ENCODE measurements at places on chromosomes 3 and 15. TPM values are rescaled to one million over a fixed set of nuclear protein-coding genes. Genes with fewer than 3 reads are reported as not detected.

DNA sequence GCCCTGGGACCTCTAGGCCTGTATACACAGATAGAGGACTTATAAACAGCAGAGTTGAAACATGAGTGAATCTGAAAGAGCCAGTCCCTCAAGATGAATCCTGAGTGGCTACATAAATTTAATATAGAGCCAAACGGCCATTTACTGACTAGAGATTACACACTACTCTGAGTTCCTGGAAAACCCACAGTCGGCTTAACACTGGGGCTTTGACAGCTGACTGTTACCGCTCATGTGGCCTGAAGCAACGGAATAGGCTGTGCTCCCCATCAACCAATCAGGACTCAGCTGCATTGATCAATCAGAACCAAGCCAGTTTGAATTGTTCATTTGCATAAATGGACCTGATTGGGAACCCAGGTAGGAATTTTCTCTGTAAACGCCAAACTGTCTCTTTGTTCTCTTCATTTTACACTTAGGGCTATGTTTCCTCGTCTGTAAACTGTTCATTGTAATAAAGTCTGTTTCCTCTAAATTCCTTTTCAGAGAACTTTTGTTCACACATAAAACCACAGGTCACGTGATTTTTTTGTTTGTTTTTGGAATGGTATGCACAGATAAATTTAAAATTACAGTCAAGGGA lies 40.5 kb downstream of the CCNL1 start:
- no peak for DNase-seq
- no peak overlapping the region for H3K4me3 ChIP-seq
- H3K27me3 ChIP-seq, result peaks cover 2% of the 10 kb centered on the region
- H3K27ac ChIP-seq, result no peak overlapping the region
- peaks cover 3% of the 10 kb centered on the region for H3K36me3 ChIP-seq

- H3K4me1 ChIP-seq, result no peaks in the 10 kb centered on the region
- DNase-seq, result no peak
- H3K27me3 ChIP-seq, result no peaks in the 10 kb centered on the region
- no peaks in the 10 kb centered on the region for H3K36me3 ChIP-seq
- H3K4me3 ChIP-seq, result no peak overlapping the region
Measured at GRCh38 chr3:103295974-103296570, 861.3 kb downstream of the ZPLD1 start.

- no peaks in the 10 kb centered on the region for H3K36me3 ChIP-seq
- no peaks in the 10 kb centered on the region for H3K27me3 ChIP-seq
- DNase-seq, result no peak
Measured at GRCh38 chr3:112813016-112813415, 33.6 kb downstream of the CD200R1L start.

- peaks cover 30% of the 10 kb centered on the region for H3K4me1 ChIP-seq
- no peak overlapping the region for H3K4me3 ChIP-seq
- peaks cover 4% of the 10 kb centered on the region for H3K36me3 ChIP-seq
- DNase-seq, result no peak
Measured at GRCh38 chr15:67109141-67110034, 44.0 kb downstream of the SMAD3 start.

DNA sequence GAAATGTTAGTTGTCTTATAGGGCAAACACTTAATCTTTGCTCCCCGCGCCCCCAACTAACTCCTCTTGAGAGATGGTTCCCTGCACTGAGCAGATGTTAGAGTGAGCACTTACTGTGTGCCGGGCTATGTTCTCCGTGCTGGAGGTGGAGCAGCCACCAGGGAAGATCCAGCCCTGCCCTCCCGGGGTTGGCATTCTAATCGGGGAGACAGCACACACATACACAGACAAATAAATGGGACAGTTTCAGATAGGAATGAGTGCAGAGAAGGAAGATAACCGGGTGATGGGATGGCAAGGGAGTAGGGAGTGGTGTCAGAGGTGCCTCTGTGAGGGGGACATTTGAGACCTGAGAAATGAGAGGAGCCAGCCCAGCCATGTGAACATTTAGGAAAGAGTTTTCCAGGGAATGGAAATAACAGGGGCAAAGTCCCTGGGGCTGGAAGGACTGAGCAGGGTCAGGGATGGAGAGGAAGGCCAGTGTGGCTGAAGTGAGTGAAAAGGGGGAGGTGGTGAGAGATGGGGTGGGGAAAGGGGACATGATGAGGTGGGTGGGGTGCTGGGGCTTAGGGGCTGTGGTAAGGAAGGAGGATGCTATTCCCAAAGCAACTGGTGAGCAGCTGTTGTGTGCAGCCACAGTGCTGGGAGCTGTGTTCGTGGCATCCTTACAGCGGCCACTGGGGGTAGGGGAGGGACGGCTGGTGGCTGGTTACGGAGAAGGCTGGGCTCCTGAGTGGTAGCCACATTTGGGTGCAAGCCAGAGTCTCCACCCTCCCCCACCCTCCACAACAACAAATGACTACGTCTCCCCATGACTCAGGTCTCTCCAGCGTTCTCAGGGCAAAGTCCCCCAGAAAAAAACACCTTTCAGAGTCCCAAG lies 15.4 kb upstream of the FGD5 start:
- peaks cover 6% of the 10 kb centered on the region for H3K4me1 ChIP-seq
- peak overlapping the region; percentile 56 for H3K27ac ChIP-seq
- peaks cover 11% of the 10 kb centered on the region for H3K27me3 ChIP-seq

DNA sequence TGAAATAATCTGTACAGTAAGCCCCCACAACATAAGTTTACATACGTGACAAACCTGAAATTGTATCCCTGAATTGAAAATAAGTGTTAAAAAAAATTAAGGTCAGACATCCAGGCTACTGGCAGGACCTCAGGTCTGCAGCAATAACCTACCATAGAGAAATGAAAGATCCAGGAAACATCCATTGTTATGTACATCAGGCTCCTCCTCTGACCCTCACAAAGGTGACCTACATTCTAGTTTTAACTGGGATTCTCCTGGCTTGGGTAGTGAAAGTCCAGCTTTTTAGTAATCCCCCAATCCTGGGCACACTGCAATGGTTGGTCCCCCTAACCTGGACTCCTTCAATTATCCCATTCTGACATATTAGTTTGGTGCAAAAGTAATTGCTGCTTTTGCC lies 749.6 kb upstream of the LMCD1 start:
- H3K27ac ChIP-seq, result no peak overlapping the region
- H3K36me3 ChIP-seq, result no peaks in the 10 kb centered on the region
- no peaks in the 10 kb centered on the region for H3K4me1 ChIP-seq
- H3K4me3 ChIP-seq, result no peak overlapping the region

- no peak overlapping the region for H3K27ac ChIP-seq
- peak; percentile 59 for DNase-seq
- H3K27me3 ChIP-seq, result no peaks in the 10 kb centered on the region
- peaks cover 1% of the 10 kb centered on the region for H3K36me3 ChIP-seq
Measured at GRCh38 chr3:48429317-48429959, 448 bp downstream of the PLXNB1 start.

GRCh38 chr15:78950343-78950742 lies 5.5 kb upstream of the CTSH start:
- peaks cover 2% of the 10 kb centered on the region for H3K27me3 ChIP-seq
- H3K27ac ChIP-seq, result no peak overlapping the region
- no peak overlapping the region for H3K4me3 ChIP-seq
- no peaks in the 10 kb centered on the region for H3K36me3 ChIP-seq
- peaks cover 6% of the 10 kb centered on the region for H3K4me1 ChIP-seq

DNA sequence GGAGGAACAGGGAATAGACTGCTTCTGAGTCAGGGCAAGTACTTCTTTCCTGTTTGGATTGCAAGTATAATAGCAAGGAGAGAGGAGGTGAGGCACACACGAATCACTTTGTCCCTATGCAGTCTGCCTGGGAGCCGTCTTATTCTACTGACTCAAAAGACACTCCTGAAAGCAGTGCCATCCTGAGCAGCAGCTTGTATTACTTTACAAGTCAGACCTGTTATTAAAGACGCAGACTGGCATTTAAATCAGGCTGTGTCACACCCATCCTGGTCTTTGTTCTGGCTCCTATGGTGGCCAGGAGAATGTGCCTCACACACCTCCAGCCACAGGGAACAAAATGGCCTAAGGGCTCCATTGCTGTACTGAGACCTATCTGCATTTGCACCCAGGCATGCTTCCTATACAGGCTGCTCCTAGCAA lies 17.9 kb upstream of the SQOR start:
- no peak for DNase-seq
- H3K36me3 ChIP-seq, result no peaks in the 10 kb centered on the region
- no peaks in the 10 kb centered on the region for H3K4me1 ChIP-seq
- H3K4me3 ChIP-seq, result no peak overlapping the region

DNA sequence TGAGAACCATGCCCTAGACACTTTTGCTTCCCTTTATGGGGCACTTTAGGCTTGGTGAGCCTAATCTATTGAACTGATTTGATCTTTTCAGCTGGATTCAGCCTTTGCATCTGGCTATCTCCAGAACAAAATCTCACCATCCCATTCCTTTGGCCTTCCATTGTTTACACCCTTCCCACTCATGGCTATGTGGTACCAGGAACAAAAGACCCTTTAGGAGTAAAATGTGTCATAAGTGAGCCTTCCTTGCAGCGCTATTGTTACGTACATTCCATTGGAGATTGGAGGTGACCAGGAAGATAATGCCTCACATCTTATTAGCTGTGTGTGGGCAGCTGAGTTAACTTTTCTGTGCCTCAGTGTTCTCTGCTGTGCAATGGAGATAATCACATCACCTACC lies 188.4 kb downstream of the SATB1 start:
- peaks cover 19% of the 10 kb centered on the region for H3K27me3 ChIP-seq
- no peak overlapping the region for H3K27ac ChIP-seq
- no peak for DNase-seq

DNA sequence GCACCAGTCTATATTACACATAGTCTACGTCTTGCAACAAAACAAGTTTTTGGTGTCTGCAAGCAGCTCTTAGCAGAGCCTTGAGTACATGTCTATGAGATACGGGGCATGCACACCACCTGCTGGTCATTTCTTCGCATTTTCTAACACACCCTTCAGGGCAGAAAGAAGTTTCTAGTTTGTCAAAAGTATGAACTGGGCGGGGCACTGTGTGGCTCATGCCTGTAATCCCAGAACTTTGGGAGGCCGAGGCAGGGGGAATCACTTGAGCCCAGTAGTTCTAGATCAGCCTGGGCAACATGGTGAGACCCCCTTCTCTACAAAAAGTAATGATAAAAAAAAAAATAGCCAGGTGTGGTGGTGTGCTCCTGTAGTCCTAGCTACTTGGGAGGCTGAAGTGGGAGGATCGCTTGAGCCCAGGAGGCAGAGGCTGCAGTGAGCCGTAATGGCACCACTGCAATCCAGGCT lies 64.2 kb upstream of the ARL8B start:
- peaks cover 4% of the 10 kb centered on the region for H3K4me1 ChIP-seq
- H3K36me3 ChIP-seq, result no peaks in the 10 kb centered on the region
- peaks cover 3% of the 10 kb centered on the region for H3K27me3 ChIP-seq
- H3K27ac ChIP-seq, result no peak overlapping the region

GRCh38 chr3:4467522-4467867 lies 426 bp upstream of the SUMF1 start:
- H3K27ac ChIP-seq, result peak overlapping the region; percentile 96
- peak overlapping the region; percentile 91 for H3K4me3 ChIP-seq
- peaks cover 21% of the 10 kb centered on the region for H3K4me1 ChIP-seq

- no peak overlapping the region for H3K4me3 ChIP-seq
- H3K36me3 ChIP-seq, result no peaks in the 10 kb centered on the region
- no peak for DNase-seq
- H3K4me1 ChIP-seq, result no peaks in the 10 kb centered on the region
Measured at GRCh38 chr3:149534671-149535332, 60.3 kb downstream of the TM4SF4 start.

GRCh38 chr3:16370872-16371740 lies 106.1 kb downstream of the OXNAD1 start:
- no peaks in the 10 kb centered on the region for H3K27me3 ChIP-seq
- no peak for DNase-seq
- peak overlapping the region; percentile 4 for H3K4me3 ChIP-seq
- H3K36me3 ChIP-seq, result peaks cover 56% of the 10 kb centered on the region

GRCh38 chr15:100580414-100580813 lies 21.6 kb downstream of the LINS1 start:
- DNase-seq, result no peak
- H3K36me3 ChIP-seq, result peaks cover 10% of the 10 kb centered on the region
- H3K27ac ChIP-seq, result peak overlapping the region; percentile 90
- H3K4me3 ChIP-seq, result no peak overlapping the region
- H3K4me1 ChIP-seq, result peaks cover 63% of the 10 kb centered on the region

GRCh38 chr3:39388741-39389248 lies 5.6 kb downstream of the SLC25A38 start:
- no peak for DNase-seq
- H3K36me3 ChIP-seq, result peaks cover 52% of the 10 kb centered on the region
- peaks cover 73% of the 10 kb centered on the region for H3K4me1 ChIP-seq

DNA sequence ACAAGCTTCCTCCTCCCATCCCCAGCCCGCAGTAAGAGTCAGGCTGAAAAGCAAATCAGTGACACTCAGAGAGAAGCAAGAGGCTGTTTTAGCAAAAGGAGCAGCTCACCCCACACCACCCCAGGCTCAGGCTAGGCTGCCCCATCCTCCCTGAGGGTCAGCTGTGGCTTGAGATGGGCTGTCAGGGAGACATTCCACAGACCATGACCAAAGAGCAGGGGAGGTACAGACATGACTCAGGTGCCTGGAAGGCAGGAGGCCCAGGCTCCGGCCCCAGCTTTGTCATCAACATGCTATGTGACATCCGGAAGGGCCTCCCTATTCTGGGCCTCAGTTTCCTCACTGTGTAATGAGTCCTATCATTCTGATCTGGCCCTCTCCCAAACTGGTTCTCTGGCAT lies 24.7 kb downstream of the HCN4 start:
- H3K36me3 ChIP-seq, result no peaks in the 10 kb centered on the region
- no peak overlapping the region for H3K27ac ChIP-seq
- peaks cover 3% of the 10 kb centered on the region for H3K27me3 ChIP-seq
- no peak overlapping the region for H3K4me3 ChIP-seq
- no peaks in the 10 kb centered on the region for H3K4me1 ChIP-seq

GRCh38 chr3:66609660-66610561 lies 109.1 kb upstream of the LRIG1 start:
- H3K4me1 ChIP-seq, result peaks cover 1% of the 10 kb centered on the region
- no peak overlapping the region for H3K4me3 ChIP-seq
- no peaks in the 10 kb centered on the region for H3K36me3 ChIP-seq
- H3K27me3 ChIP-seq, result peaks cover 5% of the 10 kb centered on the region
- no peak overlapping the region for H3K27ac ChIP-seq
- no peak for DNase-seq

GRCh38 chr3:142863930-142864920 lies 24.7 kb downstream of the PCOLCE2 start:
- peaks cover 21% of the 10 kb centered on the region for H3K27me3 ChIP-seq
- H3K27ac ChIP-seq, result no peak overlapping the region
- DNase-seq, result no peak
- no peaks in the 10 kb centered on the region for H3K36me3 ChIP-seq

DNA sequence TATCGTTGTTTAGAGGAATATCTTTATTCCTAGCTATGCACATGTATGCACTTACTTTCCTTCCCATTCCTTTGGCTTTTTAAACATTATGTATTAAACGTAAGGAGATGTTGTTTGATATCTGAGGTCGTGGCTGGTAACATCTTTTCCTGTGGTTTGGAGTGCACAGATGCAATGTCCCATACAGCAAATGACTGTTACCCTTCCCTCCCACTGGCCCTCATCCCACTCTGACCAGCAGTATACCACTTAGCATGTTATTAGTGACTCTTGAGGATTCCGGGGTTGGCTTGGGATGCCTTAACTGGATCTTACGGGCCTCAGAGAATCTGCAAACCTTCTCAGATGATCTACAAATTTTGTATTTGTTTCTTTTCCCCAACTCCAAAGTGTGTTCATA lies 34.5 kb downstream of the TGFBR2 start:
- H3K4me3 ChIP-seq, result peak overlapping the region; percentile 75
- no peak for DNase-seq
- no peaks in the 10 kb centered on the region for H3K27me3 ChIP-seq
- H3K27ac ChIP-seq, result peak overlapping the region; percentile 95

DNASE1L3 gene
- total RNA-seq, result not detected

CDHR4 gene
- total RNA-seq, result not detected

SOX14 gene
- not detected for total RNA-seq

HES1 gene
- not detected for total RNA-seq

C3orf85 gene
- total RNA-seq, result not detected

PXYLP1 gene
- 36.9 TPM for total RNA-seq

OR5K2 gene
- not detected for total RNA-seq

ZBTB47 gene
- total RNA-seq, result 0.41 TPM

ERC2 gene
- total RNA-seq, result not detected

ALDH1A3 gene
- total RNA-seq, result not detected
